ENCODE measurements at places on chromosomes 16 and 17.

GRCh38 chr16:57699899-57700298 is 5.3 kb downstream of the DRC7 start:
- DNase-seq, result no peak

DNA sequence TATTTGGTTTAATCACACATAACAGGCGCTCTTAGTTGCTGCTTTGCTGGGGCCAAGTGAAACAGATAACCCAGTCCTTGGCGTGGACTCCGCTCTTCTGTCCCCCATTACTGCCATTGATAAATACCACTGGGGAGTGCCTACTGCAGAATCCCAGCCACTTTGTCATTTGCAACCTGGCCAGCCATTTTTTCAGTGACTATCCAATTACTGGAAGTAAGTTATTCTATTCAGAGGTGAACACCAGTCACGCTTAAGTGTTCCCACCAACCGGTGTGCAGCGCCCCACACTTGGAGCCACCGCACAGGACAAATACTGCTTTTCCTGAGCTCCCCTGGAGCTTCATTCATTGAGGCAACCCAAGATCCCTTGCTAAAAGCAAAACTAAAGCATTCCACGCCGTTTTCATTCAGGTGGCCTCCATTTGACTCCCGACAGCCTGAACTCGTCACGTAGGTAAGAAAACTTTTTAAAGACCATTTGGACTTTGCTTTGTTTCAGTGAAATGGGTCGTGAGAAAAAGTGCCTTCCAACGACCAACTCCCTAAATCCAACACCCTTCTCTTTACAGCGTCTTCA is 1.8 kb downstream of the USP7 start:
- no peak for DNase-seq

GRCh38 chr16:55452996-55453395 is 26.0 kb upstream of the MMP2 start:
- DNase-seq, result no peak

- DNase-seq, result no peak
Observed at GRCh38 chr17:18141210-18141803, 32.8 kb downstream of the MYO15A start.

DNA sequence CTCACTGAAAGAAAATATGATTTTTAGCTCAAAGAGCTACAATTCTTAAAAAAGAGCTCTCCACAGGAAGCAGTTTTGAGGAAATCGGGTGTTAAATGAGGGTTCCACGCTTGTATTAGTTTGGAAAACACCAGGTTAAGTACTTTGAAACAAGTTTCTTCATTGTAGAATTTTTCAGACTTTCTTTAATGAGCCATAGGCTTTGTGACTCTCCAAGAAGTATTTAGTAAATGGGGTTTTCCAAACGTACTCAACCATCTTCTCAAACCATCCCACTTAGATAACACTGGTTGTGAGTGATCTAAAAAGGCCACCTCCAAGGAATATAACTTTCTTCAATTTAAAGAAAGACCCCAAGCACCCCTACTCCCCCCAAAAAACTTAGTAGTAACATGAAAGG is 2.7 kb downstream of the ULK2 start:
- no peak for DNase-seq

DNA sequence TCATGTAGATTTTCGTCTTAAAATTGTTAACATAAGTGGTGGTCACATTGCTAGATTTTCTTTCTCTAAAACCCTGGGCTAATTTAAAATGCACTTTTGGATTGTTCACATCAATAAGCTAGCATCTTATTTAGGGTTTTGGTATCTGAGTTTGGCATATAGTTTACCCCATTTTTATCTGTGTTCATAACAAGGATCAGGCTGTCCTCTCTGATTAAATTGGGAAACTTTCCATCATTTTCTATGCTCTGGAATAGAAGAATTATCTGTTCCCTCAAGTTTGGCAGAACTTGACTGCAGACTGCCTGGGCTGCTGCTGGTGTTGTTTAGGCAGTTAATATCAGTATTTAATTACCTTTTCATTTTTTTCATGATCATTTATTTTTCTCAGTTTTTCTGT is 1.8 kb downstream of the SPECC1 start:
- DNase-seq, result no peak

DNA sequence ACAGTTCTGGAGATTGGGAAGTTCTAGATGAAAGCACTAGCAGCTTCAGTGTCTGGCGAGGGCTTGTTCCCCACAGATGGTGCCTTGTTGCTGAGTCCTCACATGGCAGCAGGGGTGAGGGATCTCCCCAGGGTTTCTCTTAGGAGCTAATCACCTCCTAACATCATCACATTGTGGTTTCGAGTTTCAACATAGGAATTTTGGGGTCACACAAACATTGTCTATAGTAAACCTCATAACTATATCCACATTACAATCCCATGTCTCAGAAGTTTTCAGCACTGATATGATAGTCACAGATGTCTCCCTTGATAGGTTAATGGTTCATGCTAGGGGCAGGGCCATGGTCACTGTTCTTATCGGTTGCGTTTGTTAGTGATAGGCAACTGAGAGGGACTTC is 13.8 kb downstream of the CLUAP1 start:
- no peak for DNase-seq

DNA sequence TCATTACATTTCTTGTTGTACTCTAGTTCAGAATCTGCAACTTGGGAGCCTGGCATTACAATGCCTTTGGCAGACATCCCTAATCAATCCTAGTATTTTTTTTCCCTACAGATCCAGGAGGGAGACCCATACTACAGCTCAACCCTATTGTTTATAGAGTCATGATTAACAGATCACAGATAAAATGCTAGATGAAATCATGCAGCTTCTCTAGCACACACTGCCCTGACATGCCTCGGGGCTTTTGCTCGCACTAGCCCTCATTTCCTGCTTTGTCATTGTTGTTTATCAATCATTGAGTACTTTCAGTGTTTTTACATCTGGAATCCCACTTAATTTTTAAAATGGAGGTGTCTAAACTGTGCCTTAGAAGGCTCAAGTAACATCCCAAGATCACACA is 412.5 kb downstream of the CA10 start:
- DNase-seq, result no peak

DNA sequence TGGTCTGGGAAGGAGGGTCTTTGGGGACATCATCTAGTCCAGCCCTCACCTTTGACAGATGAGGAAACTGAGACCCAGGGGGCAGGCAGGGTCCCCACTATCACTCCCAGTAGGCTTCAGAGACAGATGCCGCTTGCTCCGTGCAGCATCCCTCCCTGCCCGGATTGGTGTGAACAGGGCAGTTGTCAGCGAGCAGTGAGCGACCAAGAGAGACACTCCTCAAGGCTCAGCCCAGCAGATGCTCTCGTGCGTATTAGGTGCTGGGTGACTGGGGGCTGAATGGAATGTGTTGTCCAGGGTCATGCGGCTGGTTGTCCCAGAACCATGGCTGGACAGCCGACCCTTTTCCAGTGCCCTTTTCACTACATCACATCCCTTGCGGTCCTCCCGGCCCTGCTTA is 49.0 kb downstream of the MPRIP start:
- DNase-seq, result no peak

GRCh38 chr17:2337544-2338314 is 428 bp downstream of the SGSM2 start:
- DNase-seq, result peak; percentile 30

DNA sequence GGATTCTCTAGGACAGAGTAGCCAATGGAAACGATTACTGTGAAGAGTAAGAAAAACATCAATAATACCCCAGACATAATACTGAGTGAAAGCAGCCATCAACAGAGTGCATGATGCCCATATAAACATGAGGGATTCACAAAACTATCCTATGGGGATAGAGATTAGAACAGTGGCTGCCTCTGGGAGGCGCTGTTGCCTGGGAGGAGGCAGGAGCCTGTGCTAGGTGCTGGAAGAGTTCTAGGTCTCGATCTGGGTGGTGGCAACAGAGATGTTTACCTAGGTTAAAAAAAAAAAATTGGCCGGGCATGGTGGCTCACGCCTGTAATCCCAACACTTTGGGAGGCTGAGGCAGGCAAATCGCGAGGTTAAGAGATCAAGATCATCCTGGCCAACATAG is 7.9 kb downstream of the FA2H start:
- DNase-seq, result no peak

- no peak for DNase-seq
Observed at GRCh38 chr16:54326266-54326662, 39.7 kb upstream of the IRX3 start.

DNA sequence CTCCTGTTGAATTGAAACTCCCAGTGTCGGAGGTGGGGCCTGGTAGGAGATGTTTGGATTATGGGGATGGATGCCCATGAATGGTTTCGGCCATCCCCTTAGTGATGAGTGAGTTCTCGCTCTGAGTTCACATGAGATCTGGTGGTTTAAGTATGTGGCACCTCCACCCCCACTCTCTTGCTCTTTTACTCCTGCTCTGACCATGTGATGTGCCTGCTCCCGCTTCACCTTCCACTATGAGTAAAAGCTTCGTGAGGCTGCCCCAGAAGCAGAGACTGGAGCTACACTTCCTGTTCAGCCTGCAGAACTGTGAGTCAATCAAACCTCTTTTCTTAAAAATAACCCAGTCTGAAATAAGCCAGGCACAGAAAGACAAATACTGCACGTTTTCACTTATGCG is 512.4 kb downstream of the HS3ST4 start:
- no peak for DNase-seq

GRCh38 chr16:16027728-16028310 is 78.4 kb downstream of the ABCC1 start:
- DNase-seq, result no peak

DNA sequence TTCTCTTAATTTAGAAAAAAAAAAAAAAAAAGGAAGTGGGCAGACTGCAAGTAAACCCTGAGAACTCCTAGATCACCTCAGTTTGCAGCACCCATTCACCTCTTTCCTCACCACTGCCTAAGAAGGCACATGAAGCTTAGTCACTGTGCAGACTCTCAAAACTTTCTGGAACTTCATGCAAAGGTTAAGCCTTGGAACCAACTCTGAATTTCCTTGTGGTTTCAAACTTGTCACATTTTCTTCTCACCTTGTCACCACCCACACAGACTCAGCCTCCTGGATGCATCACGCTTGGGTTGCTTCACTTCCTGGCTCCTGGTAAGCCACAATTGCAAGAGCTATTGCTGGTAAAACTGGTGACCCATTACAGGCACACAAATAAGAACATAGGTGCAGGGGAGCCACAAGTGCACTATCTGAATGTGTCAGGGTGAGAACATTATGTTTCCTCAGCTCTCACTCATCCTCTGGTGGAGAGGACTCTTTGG is 15.0 kb upstream of the CPD start:
- peak; percentile 45 for DNase-seq

DNA sequence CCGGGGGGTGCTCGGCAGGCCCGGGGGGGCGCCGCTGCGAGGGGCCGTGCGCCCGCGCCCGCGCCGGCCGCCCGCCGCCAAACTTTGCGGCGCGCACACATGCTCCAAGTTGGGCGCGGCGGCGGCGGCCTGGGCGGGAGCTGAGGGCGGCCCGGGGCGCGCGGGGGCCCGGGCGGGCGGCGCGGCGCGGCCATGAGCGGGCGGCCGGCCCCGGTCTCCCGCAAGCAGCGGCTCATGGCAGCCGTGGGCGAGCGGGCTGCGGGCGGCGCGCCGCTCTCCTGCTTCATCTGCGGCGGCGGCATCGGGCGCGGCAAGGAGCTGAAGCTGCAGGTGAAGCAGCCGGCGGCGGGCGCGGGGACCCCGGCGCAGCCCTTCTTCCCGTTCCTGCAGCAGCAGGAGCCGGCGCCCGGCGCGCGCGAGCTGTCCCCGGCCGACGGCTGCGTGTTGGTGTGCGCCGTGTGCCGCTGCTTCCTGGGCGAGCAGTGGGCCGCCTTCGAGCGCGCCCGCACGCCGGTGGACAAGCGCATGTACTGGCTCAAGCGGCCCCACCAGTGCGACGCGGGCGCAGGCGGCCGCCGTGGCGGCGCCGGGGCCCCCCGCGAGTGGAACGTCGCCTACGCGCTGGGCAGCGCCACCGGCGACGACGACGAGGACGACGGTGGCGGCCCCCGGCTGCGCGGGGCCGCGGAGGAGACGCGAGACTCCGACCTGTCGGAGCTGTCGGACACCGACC is 57.2 kb upstream of the CIBAR2 start:
- DNase-seq, result no peak

- no peak for DNase-seq
Observed at GRCh38 chr17:54967621-54968261, 713 bp downstream of the COX11 start.

DNA sequence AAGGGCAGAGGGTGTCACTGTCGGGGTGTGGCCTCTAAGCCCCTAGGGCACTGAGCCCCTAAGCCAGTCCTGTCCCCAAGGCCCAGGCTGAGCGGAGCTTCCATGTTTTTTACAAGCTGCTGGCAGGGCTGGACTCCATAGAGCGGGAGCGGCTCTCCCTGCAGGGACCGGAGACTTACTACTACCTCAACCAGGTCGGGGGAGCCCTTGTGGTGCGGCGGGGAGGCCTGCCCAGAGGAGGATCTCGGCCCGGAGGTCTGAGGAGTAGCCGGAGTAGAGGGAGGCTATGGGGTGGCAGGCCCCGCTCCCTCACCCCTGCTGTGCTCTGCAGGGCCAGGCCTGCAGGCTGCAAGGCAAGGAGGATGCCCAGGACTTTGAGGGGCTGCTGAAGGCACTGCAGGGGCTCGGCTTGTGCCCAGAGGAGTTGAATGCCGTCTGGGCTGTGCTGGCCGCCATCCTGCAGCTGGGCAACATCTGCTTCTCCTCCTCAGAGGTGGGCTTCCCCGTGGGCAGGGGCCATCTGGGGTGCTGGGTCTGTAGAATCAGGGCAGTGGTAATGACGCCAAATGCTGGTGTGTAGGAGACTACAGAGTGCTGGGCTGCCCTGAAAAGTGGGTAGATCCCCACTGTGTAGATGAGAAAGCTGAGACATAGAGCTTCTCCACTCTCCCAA is 4.9 kb downstream of the MYO15B start:
- DNase-seq, result no peak

GRCh38 chr16:2720064-2720457 is at the start of gene PRSS27:
TSS of gene PRSS27 (minus strand) at chr16:2720224. CDS start at chr16:2720160, 64 bp downstream.
- no peak for DNase-seq

DNA sequence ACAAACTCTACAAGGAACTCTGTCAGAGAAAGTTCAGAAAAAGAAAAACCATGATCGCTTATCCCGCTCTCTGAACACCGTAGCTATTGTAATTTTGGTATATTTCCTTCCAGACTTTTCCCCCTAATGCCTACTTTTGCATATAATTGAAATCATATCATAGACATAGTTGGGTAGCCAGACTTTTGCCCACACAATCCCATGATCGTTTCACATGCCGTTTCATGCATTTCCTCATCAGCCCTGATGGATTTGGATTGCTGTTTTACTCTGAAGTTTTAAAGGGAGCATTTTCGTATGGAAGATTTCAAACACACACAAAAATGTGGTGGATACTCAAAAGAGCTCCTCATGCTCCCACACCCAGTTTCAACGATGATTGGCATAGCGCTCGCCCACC is 31.3 kb downstream of the COX4I1 start:
- no peak for DNase-seq

GRCh38 chr16:21175397-21175796 is 16.9 kb downstream of the LDAF1 start:
- DNase-seq, result no peak

GRCh38 chr16:12255919-12256665 is 279.6 kb downstream of the SNX29 start:
- no peak for DNase-seq
